Muscle of leg (tissue), 16 donors: ENCODE measurements at places on chromosomes 1 and 21. TPM values are rescaled to one million over a fixed set of nuclear protein-coding genes. Genes with fewer than 3 reads are reported as not detected.

GRCh38 chr1:37761416-37762095 is 3.4 kb downstream of the EPHA10 start:
- no peak for DNase-seq

The APOBEC4 gene
- polyA plus RNA-seq: not detected

- DNase-seq: no peak
These were observed 48.7 kb upstream of the PLA2G4A start for GRCh38 chr1:186780076-186780475.

The RGSL1 gene
- not detected for polyA plus RNA-seq

- DNase-seq: no peak
These were observed 15.5 kb downstream of the FMN2 start for GRCh38 chr1:240107058-240107684.

The IFNLR1 gene
- 0.72 TPM for polyA plus RNA-seq
